Mucosa of descending colon (tissue), 3 donors: ENCODE measurements at places on chromosomes 2 and 18. TPM values are rescaled to one million over a fixed set of nuclear protein-coding genes. Genes with fewer than 3 reads are reported as not detected.

- no peak for DNase-seq
Measured at GRCh38 chr2:109527846-109528705, 85.7 kb downstream of the SEPTIN10 start.

- DNase-seq = no peak
Measured at GRCh38 chr2:10065773-10066055, 14.5 kb downstream of the CYS1 start.

DNA sequence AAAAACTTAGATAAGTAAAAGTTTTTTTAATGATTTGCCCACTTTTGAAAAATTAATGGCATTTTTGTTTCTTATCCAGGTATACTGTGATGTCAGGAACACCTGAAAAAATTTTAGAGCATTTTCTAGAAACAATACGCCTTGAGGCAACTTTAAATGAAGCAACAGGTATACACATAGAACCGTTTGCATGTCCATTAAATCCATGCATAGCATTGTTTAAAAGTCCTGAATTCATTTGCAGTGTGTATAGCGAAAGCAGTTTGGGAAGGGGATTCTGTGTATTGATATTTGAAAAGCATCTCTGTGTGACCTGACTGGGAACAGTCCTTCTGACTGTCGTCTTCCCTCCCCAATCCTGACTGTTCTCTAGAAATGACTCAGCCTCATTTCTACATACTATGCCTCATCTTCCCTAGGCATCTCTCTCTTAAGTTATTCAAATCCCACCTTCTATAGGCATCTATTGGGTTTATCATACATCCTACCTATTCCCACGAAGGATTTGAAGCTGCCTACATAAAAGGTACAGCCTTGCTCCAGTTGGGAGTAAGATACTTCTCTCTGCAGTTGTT, 79.2 kb upstream of the MAP3K20 start:
- no peak for DNase-seq

- no peak for DNase-seq
Measured at GRCh38 chr2:16960579-16960978, 294.9 kb upstream of the CYRIA start.

GRCh38 chr2:186429104-186429503, 57.0 kb upstream of the ZC3H15 start:
- DNase-seq = no peak

DNA sequence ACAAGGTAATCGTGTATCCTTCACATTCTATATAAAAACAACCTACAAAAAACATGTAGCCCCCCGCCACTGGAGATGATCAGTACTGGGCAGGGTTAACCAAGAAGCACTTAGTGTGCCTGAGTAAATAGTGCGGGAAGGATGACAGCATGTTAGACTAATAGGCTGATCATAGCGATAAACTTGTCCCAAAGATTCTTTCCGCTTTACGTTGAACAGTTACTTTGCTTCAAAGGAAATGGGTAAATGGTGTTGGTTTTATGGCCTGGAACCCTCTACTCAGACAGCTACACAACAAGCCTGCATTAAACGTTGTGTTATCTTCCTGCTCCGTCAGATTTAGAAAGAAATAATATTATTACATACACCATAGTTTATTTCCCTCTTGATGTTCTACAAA, 67.7 kb downstream of the CTAGE1 start:
- DNase-seq = no peak

DNA sequence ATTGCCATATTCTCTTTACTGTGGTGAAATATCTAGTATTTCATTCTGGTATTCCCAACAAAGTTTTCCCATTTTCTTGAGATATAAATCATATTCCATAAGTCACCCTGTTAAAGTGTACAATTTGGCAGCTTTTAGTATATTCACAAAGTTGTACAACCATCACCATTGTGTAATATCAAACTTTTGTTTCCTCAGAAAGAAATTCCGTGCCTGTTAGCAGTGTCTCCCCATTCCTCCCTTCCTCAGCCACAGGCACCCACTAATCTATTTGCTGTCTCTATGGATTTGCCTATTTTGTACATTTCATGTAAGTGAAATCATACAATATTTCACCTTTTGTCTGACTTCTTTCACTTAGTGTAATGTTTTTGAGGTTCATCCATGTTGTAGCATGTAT, 19.7 kb downstream of the NCOA1 start:
- DNase-seq = no peak

DNA sequence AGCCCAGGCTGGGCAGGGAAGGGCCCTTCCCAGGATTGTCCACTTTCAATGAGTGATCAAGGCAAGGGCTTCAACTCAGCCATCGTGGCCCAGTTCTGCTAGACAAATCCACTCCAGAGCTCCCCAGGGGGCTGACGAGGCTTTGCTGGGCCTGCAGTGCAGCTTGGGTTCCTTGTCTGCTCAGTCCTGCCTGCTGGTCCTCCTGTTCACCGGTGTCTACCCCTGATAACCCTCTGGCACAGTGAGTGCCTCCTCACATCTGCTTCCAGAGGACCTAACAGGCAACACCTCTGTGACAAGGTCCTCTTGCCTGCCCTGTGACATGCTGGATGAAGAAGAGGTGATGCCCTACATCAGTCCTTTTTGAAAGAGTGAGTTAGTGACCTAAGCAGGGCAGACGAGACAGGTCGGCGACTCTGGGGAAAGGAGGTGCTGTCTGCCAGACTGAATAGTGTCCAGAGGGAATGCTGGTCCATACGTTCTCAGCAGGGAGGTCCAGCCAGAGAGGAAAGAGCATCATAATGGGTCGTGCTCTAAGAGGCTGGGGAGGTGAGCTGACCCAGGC, 20.9 kb upstream of the KCNF1 start:
- no peak for DNase-seq

DNA sequence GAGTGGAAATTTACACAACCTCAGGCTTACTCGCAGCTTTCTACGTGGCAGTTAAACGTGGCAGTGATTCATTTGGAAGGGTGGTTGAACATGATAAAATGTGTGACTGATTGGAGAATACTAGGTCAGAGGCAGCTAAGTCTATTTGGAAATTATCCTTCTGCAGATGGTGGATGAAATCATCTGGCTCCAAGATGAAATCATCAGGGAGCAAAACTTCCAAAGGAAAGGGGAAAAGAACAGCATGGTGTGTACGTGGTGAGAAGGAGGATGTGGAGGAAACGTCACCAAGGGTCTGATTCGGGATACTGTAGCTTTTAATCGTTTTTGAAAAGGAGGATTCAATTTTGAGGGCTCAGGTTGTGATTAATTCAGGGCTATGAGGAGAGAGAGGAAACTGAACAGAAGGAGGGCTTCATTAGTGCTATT, 47.9 kb downstream of the COL3A1 start:
- no peak for DNase-seq

GRCh38 chr2:172791953-172792352, 56.3 kb downstream of the RAPGEF4 start:
- DNase-seq = no peak

DNA sequence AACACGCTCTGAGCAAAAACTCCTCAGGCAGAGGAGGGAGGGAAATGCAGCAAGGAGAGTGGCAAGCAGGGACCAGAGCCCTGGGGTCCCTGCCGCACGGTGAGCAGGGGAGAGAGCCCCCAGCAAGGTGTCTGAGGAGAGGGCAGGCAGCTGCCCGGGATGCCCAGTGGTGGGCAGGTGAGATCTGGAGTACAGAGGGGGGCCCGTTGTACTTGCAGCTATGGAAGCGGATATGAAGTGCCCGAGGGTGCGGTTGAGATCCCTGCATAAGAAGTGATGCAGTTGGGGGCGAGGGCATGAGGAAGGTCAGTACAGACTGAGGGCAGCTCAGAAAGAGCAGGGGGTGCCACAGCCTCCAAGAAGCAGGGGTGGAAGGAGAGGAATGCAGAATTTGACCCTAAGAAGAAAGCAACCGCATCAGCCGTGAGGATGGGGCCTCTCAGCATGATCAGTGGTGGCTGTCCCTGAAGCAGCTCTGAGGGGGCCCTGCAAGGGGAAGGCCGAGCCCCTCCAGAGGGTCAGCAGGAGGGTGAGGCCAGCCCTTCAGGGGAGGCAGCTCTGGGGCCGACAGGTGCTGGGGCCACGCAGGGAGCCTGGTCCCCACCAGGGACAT, 29.4 kb downstream of the MTERF4 start:
- DNase-seq = no peak

- no peak for DNase-seq
Measured at GRCh38 chr2:197577446-197577845, 61.6 kb downstream of the MOB4 start.

- peak; percentile 36 for DNase-seq
Measured at GRCh38 chr2:9380702-9381628, 42.4 kb downstream of the ITGB1BP1 start.

PPIL3 gene
- 25.0 TPM for total RNA-seq

NEUROD1 gene
- 1.5 TPM for total RNA-seq

INPP5D gene
- total RNA-seq = 14.4 TPM
